ENCODE measurements at places on chromosomes 3 and 15.

DNA sequence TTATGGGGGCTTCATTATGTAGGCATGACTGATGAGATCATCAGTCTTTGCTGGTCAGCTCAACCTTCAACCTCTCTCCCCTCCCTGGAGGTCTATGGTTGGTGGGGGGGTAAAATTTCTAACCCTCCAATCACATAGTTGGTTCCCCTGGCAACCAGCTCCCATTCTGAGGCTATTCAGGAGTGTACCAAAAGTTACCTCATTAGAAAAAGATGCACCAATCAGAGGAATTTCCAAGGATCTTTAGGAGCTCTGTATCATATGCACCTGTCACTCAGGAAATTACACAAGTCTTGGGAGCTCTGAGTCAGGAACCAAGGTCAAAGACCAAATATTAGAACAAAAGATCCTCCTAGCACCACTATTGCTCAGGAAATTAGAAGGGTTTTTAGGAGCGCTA is 21.4 kb upstream of the LEO1 start:
- H3K4me3 ChIP-seq, result no peak overlapping the region
- H3K4me1 ChIP-seq, result no peaks in the 10 kb centered on the region
- no peaks in the 10 kb centered on the region for H3K36me3 ChIP-seq
- H3K27me3 ChIP-seq, result no peaks in the 10 kb centered on the region

DNA sequence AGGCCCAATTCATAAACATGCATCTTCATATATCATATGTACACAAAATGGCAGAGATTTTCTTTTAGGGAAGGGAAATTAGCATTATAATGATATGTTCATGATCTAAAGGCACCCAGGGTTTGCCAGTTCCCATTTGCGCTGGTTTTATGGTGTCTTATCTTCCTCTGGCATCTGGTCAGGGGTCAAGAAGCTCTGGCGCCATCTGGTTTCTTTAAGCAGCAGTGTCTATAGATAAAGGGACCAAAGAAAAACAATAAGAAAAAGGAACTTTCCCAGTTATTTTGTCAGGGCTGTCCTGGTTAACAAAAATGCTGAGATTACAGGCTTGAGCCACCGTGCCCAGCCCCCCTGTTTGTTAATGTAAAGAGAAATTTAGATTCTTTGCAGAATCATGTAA is 3.3 kb upstream of the DCP1A start:
- no peaks in the 10 kb centered on the region for H3K36me3 ChIP-seq
- no peak overlapping the region for H3K4me3 ChIP-seq
- no peaks in the 10 kb centered on the region for H3K27me3 ChIP-seq
- H3K27ac ChIP-seq, result no peak overlapping the region
- no peak for DNase-seq

GRCh38 chr3:94092086-94092485 is 29.2 kb downstream of the NSUN3 start:
- H3K27ac ChIP-seq, result no peak overlapping the region
- peaks cover 22% of the 10 kb centered on the region for H3K36me3 ChIP-seq
- H3K4me1 ChIP-seq, result no peaks in the 10 kb centered on the region
- H3K4me3 ChIP-seq, result no peak overlapping the region

GRCh38 chr3:194001-194400 is 2.6 kb upstream of the CHL1 start:
- no peak for DNase-seq
- H3K4me3 ChIP-seq, result no peak overlapping the region
- peaks cover 10% of the 10 kb centered on the region for H3K4me1 ChIP-seq
- no peaks in the 10 kb centered on the region for H3K27me3 ChIP-seq
- H3K36me3 ChIP-seq, result no peaks in the 10 kb centered on the region

- H3K36me3 ChIP-seq, result peaks cover 20% of the 10 kb centered on the region
- no peak overlapping the region for H3K27ac ChIP-seq
- no peaks in the 10 kb centered on the region for H3K27me3 ChIP-seq
- no peak for DNase-seq
- H3K4me1 ChIP-seq, result no peaks in the 10 kb centered on the region
Measured at GRCh38 chr15:63071288-63071909, 28.9 kb downstream of the TPM1 start.

GRCh38 chr15:97177151-97177577 is 783.3 kb upstream of the ARRDC4 start:
- no peaks in the 10 kb centered on the region for H3K4me1 ChIP-seq
- peaks cover 4% of the 10 kb centered on the region for H3K27me3 ChIP-seq
- no peak overlapping the region for H3K4me3 ChIP-seq
- H3K36me3 ChIP-seq, result no peaks in the 10 kb centered on the region

DNA sequence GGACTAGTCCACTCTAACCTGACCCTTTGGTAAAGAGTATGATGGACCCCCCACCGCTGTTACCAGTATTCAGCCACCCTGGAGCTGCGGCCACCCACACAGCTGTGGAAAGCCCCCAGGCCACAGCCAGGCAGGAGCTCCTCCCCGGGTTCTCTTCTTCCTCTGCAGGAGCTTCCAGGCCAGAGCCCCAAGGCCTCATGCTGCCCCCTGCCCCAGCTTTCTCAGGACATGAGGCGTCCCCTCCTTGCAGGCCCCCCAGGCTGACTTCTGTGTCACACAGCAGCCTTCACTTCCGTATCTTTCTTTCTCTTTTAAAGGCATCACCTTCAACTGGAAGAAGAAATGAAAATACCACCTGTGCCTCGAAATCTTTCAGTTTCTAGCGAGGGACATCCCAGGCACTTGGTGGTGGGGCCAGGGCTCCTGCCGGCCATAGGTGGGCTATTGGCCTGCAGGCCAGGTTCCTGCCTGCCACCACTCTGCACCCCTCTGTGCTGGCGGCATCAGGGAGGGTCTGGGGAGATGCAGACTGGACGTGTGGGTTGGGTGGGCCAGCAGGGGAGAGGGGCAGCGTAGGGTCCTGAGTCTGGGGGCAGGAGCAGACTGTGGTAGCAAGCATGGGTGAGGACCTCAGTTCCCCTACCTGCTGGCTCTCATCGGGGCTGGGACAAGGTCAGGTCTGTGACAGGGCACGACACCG is 19.9 kb downstream of the KLF13 start:
- H3K27me3 ChIP-seq, result no peaks in the 10 kb centered on the region
- no peak overlapping the region for H3K4me3 ChIP-seq
- peaks cover 75% of the 10 kb centered on the region for H3K4me1 ChIP-seq

GRCh38 chr3:4514321-4514720 is 21.2 kb downstream of the ITPR1 start:
- H3K27me3 ChIP-seq, result no peaks in the 10 kb centered on the region
- no peaks in the 10 kb centered on the region for H3K36me3 ChIP-seq
- no peak overlapping the region for H3K4me3 ChIP-seq
- no peaks in the 10 kb centered on the region for H3K4me1 ChIP-seq
- DNase-seq, result no peak

DNA sequence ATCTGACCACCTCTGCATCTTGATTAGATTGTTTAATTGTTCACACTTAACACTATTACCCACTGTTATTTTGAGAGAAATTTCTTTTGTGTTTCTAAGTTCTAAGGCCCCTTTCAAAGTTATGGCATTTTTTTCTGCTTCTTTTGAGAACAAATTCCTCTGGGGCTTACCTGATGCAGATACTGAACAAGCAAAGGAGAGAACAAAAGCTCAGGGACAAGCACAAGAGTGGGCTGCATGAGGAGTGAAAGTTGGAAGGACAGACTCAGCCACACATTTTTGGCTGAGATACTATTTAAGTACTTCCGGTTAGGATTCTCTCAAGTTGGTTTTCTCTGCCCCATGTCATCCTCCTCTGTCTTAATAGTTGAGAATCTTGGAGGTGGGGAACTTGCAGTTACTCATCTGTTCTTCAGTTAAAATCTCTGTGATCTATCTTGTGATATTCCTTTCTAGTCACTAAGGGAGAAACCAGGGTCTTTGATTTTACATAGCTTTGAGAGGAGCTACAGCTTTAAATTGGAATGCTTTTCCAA is 54.7 kb downstream of the CMTM6 start:
- no peak for DNase-seq
- H3K36me3 ChIP-seq, result no peaks in the 10 kb centered on the region
- H3K27me3 ChIP-seq, result no peaks in the 10 kb centered on the region

DNA sequence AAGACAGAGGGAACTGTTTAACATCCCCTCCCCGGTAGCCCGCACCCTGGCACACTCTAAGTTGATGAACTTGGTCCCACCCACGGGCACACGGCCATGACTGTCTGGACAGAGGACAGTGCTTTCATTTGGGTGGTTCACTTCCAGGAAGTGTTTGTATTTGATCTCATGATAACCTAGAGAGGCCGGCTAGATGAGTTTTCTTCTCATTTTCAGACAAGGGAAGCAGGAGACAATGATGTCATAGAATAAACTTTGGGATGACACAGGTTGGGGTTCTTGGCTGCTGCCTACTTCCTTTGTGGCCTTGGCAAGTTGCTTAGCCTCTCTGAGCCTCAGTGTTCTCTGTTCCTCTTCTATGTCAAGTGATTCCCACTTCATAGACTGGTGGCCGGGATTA is 16.1 kb upstream of the LYSMD4 start:
- no peaks in the 10 kb centered on the region for H3K27me3 ChIP-seq
- no peak for DNase-seq
- peak overlapping the region; percentile 51 for H3K27ac ChIP-seq
- no peaks in the 10 kb centered on the region for H3K36me3 ChIP-seq

DNA sequence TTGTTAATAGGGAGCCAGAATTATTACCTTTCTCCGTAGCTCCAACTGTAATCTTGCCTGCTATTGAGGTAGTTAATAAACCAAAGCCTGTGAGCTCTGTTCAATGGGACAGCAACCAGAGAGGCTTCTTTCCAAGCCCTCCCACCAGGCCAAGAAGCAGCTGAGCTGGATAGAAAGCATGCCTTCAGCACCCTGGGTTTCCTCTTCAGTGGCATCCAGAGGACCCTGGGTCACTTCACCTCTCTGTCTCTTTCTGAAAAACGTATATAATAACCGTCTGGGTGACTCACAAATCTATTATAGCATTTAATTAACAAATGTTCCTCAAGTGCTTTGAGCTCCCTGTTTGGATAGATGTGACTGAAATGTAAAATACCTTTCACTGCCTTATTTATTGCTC is 420.0 kb downstream of the LPP start:
- no peaks in the 10 kb centered on the region for H3K27me3 ChIP-seq
- peaks cover 2% of the 10 kb centered on the region for H3K36me3 ChIP-seq
- no peak for DNase-seq
- no peak overlapping the region for H3K27ac ChIP-seq
- H3K4me1 ChIP-seq, result peaks cover 4% of the 10 kb centered on the region

GRCh38 chr3:195035345-195036202 is 235.4 kb downstream of the XXYLT1 start:
- H3K4me3 ChIP-seq, result no peak overlapping the region
- no peak for DNase-seq
- H3K36me3 ChIP-seq, result no peaks in the 10 kb centered on the region
- H3K27ac ChIP-seq, result no peak overlapping the region
- no peaks in the 10 kb centered on the region for H3K27me3 ChIP-seq
- peaks cover 28% of the 10 kb centered on the region for H3K4me1 ChIP-seq

DNA sequence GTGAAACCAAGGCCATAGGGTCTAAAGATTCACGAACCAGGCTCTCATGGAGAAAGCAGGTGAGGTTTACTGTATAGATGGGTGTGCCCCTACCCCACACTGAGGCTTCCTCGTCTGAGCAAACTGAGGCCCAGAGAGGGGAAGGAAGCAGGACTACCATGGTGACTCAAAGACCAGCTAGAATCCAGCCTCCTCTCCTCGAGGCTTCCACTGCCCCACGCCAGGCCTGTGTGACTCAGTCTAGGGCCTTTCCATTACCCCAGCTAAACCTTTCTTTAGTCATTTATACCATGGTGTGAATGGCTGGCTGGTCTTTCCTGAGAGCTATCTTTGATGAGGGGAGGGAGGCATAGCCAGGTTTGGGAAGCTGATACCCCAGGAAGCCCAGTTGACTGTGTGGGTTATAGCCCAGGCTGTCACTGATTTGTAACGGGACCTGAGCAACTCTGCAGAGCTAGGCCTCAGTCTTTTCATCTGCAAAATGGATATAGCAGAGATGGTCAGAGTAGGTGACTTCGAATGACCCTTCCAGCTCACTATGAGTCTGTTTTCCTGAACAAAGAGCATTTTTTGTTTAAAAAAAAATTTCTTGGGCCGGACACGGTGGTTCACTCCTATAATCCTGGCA is 3.0 kb upstream of the RHO start:
- no peak overlapping the region for H3K4me3 ChIP-seq
- H3K27ac ChIP-seq, result no peak overlapping the region
- H3K27me3 ChIP-seq, result no peaks in the 10 kb centered on the region

GRCh38 chr15:91263632-91264531 is 163.8 kb downstream of the SV2B start:
- H3K27me3 ChIP-seq, result no peaks in the 10 kb centered on the region
- no peaks in the 10 kb centered on the region for H3K36me3 ChIP-seq
- no peaks in the 10 kb centered on the region for H3K4me1 ChIP-seq
- no peak overlapping the region for H3K27ac ChIP-seq
- no peak for DNase-seq
- H3K4me3 ChIP-seq, result no peak overlapping the region

GRCh38 chr3:160686955-160687535 is 10.1 kb downstream of the ARL14 start:
- H3K4me1 ChIP-seq, result no peaks in the 10 kb centered on the region
- no peak overlapping the region for H3K4me3 ChIP-seq
- DNase-seq, result no peak
- no peaks in the 10 kb centered on the region for H3K27me3 ChIP-seq
- no peak overlapping the region for H3K27ac ChIP-seq
- H3K36me3 ChIP-seq, result no peaks in the 10 kb centered on the region

DNA sequence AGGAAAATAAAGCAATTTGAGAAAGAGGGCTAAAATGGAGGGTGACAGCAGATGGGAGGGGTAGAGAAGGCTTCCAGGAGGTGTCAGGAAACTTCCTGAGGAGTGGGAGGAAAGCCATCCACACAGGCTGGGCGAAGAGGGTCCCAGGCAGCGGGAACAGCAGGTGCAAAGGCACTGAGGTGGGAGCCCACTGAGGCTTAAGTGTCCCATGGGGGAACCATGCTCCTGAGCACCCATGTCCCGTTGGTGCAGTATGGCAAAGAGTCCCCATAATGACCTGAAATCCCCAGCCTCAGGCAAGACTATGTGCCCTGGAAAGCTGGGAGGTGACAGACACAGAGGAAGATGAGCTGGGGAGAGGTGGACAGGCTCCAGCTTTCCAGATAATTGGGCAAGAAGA is 30.0 kb downstream of the CFAP100 start:
- no peak overlapping the region for H3K4me3 ChIP-seq
- no peaks in the 10 kb centered on the region for H3K36me3 ChIP-seq
- no peak overlapping the region for H3K27ac ChIP-seq

- no peaks in the 10 kb centered on the region for H3K4me1 ChIP-seq
- H3K36me3 ChIP-seq, result no peaks in the 10 kb centered on the region
- H3K27ac ChIP-seq, result no peak overlapping the region
Measured at GRCh38 chr3:149670742-149671492, 13.1 kb upstream of the WWTR1 start.

DNA sequence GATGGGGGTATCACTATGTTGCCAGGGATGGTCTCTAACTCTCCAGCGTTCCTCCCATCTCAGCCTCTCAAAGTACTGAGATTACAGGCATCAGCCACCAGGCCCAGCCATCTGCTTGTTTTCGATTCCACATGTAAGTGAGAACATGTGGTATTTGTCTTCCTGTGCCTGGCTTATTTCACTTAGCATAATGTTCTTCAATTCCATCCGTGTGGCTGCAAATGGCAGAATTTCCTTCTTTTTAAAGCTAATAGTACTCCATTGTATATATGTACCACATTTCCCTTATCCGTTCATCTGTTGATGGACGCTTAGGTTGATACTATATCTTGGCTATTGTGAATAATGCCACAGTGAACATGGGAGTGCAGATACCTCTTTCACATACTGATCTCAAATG is 70.6 kb downstream of the ASB7 start:
- H3K4me3 ChIP-seq, result no peak overlapping the region
- H3K36me3 ChIP-seq, result no peaks in the 10 kb centered on the region
- no peak for DNase-seq
- H3K27ac ChIP-seq, result no peak overlapping the region
